ENCODE measurements at places on chromosomes 6 and 20. TPM values are rescaled to one million over a fixed set of nuclear protein-coding genes. Genes with fewer than 3 reads are reported as not detected.

DNA sequence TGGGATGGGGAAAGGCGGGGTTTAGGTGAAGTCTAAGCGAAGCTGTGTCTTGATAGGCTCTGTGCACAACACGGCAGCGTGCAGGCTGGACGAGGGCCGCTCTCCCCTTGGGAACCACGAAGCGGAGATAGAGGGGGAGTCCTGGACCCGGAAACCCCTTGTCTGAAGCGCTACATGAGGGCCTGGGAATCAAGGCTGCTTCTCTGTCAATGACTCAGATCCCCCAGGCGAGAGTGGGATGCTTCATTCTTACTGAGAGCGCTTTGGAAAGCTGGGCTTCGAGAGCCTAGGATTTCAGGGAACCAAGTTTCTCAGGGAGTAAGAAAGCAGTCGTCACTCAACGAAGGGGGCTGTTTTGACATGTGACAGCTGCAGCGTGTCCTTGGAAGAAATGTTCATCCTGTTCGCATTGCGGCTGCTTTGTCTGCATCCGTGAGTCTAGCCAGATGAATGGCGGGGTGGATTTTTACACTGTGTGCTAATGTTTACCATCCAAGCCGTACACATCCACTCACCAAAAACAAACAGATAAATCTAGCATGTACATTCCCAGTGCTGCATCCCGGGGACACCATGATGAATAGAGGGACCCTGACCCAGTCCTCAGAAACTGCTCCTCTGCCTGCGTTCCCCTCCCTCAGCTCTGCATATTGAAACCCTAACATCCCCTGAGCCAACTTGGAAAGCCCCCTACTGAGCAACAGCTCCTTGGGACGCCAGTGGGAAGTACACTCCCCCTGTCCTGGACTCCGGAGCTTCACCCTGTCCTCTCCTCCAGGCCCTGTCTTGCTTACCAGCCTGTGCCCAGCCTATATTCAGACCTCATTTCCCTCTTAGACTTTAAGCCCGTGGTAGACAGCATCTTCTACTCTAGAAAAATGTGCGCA, 24.5 kb upstream of the RTF2 start:
- no peak for DNase-seq

GRCh38 chr6:13369591-13369990, 41.3 kb upstream of the TBC1D7 start:
- DNase-seq = no peak

- no peak for DNase-seq
Observed at GRCh38 chr6:88712243-88712936, 251.0 kb downstream of the RNGTT start.

The SLC17A2 gene
- total RNA-seq = not detected
